Activated CD4-positive, alpha-beta T cell treated with anti-CD3 and anti-CD28 coated beads, Interleukin-2, amount 10 ng/mL, durations not matched to agents 7 days and 5 days (primary cell): ENCODE measurements at places on chromosomes 5 and 9.

DNA sequence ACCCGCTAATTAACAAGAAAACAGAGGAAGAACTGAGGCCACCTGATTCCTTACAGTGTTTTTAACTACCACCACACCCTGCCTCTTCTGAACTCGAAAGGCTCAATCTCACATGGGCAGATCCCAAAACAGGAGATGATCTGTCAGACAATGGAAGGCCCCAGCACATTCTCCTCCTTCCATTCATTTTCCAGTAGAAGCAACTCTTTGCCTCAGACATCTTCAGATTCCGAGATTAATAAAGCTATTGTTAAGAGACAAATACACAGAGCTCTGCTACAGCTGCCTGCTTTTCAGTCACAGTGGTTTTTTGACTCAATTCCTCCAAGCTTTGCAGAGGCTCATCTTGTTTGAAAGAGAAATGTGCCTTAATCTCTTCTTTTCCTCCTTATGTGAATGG lies 127.2 kb upstream of the ADAMTSL1 start:
- no peak overlapping the region for H3K27ac ChIP-seq
- no peak overlapping the region for H3K4me3 ChIP-seq
- H3K36me3 ChIP-seq, result no peaks in the 10 kb centered on the region
- no peaks in the 10 kb centered on the region for H3K4me1 ChIP-seq

- H3K36me3 ChIP-seq, result no peaks in the 10 kb centered on the region
- H3K27me3 ChIP-seq, result no peaks in the 10 kb centered on the region
- H3K4me1 ChIP-seq, result no peaks in the 10 kb centered on the region
- H3K27ac ChIP-seq, result no peak overlapping the region
Observed at GRCh38 chr5:144915452-144915851, 744.8 kb downstream of the KCTD16 start.

DNA sequence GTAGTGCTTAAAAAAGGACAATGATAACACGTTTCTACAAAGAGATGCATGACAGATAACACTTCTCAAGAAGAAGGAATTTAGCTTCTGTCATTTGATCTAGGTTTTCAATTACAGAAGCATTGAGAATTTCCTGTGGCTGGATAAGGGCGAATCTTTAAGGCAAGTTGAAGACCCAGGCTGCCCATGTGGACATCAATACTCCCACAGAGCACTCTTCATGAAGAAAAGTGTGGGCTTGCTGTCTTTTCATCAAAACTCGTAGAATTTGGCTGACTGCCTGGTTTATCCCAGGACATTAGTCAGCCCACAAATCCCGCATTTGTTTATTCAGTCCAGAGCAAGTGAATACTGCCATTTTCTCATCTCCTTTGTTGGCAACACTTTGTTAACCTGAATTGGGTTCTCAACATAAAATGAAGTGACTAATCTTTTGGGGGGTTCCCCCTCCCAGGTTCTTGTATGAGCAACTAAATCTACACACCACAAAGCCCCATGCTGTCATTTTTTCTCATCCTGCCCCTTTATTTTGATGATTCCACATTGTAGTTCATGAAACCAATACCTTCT lies 43.4 kb upstream of the CDKN2B start:
- peaks cover 46% of the 10 kb centered on the region for H3K4me1 ChIP-seq
- peak; percentile 33 for DNase-seq
- H3K36me3 ChIP-seq, result peaks cover 29% of the 10 kb centered on the region
- H3K4me3 ChIP-seq, result no peak overlapping the region
- H3K27me3 ChIP-seq, result peaks cover 21% of the 10 kb centered on the region

DNA sequence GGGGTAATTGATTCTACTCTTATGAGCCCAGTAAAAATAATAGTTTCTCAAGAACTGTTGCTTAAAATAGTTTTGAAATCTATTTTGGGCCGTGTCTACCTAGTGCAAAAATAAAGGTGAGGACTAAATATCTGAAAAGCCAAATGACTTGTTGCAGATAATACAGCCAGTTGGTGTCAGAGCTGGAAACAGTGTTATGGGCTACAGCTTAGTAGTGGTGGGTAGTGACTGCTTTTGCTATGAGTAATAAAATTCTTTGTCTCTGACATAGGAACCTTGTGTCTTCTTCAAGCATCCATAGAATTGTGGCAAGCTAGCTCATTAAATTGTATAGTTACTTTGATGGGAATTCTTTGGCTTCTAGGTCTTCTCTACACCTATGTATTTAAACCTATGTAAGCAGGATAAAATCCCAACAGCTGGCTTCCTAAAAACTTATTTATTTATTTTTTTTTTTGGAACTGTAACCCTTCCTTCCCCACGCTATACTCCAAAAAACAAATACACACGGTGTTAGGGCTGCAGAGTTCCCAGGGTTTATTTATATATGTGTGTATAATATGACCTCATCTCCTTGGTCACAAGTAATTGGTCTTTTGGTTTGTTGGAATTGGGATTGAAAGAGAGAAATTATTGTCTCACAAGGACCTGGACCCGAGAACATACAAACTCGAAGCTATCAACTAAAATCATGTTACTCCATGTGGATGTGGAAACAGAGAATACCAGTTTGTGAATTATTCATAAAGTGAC lies 138.0 kb downstream of the NUDT12 start:
- H3K27me3 ChIP-seq, result peaks cover 18% of the 10 kb centered on the region
- H3K27ac ChIP-seq, result no peak overlapping the region
- H3K4me3 ChIP-seq, result no peak overlapping the region
- H3K4me1 ChIP-seq, result no peaks in the 10 kb centered on the region
